ENCODE measurements at places on chromosomes 5 and 9. TPM values are rescaled to one million over a fixed set of nuclear protein-coding genes. Genes with fewer than 3 reads are reported as not detected.

- H3K36me3 ChIP-seq = no peaks in the 10 kb centered on the region
- no peak overlapping the region for H3K4me3 ChIP-seq
- DNase-seq = no peak
- H3K4me1 ChIP-seq = peaks cover 31% of the 10 kb centered on the region
Observed at GRCh38 chr9:126522612-126523356, 90.9 kb upstream of the LMX1B start.

GRCh38 chr9:120676767-120677402 is 37.4 kb downstream of the MEGF9 start:
- H3K27ac ChIP-seq = no peak overlapping the region
- no peak for DNase-seq
- H3K36me3 ChIP-seq = no peaks in the 10 kb centered on the region

SPATA31D4 gene
- total RNA-seq = not detected

- no peak overlapping the region for H3K4me3 ChIP-seq
- H3K36me3 ChIP-seq = no peaks in the 10 kb centered on the region
- H3K27ac ChIP-seq = peak overlapping the region; percentile 36
- peaks cover 28% of the 10 kb centered on the region for H3K4me1 ChIP-seq
- peaks cover 1% of the 10 kb centered on the region for H3K27me3 ChIP-seq
Observed at GRCh38 chr9:5518937-5519319, 8.6 kb downstream of the PDCD1LG2 start.

CTXN3 gene
- total RNA-seq = not detected

GRCh38 chr9:25678147-25678666 is at the start of gene TUSC1:
TUSC1 (minus strand) TSS chr9:25678444; CDS start chr9:25678312, 132 bp downstream.
- peak within 1 kb of the TSS; percentile 39 for H3K4me3 ChIP-seq
- peaks cover 12% of the 10 kb centered on the region for H3K27me3 ChIP-seq
- H3K36me3 ChIP-seq = peaks cover 2% of the 10 kb centered on the region

Data from activated CD8-positive, alpha-beta T cell treated with anti-CD3 and anti-CD28 coated beads for 36 hours (primary cell).